ENCODE measurements at places on chromosomes 6 and 20.

GRCh38 chr6:10658910-10659698, 35.3 kb downstream of the C6orf52 start:
- no peak for DNase-seq

DNA sequence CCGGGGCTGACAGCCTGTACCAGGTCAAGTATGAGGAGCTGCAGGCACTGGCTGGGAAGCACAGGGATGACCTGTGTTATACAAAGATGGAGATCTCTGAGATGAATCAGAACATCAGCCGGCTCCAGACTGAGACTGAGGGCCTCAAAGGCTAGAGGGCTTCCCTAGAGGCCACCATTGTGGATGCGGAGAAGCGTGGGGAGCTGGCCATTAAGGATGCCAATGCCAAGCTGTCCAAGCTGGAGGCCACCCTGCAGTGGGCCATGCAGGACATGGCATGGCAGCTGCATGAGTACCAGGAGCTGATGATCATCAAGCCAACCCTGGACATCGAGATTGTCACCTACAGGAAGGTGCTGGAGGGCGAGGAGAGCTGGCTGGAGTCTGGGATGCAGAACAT, 46.8 kb downstream of the KIAA0319 start:
- no peak for DNase-seq

GRCh38 chr6:25627001-25627400, 25.0 kb upstream of the SCGN start:
- DNase-seq = no peak

DNA sequence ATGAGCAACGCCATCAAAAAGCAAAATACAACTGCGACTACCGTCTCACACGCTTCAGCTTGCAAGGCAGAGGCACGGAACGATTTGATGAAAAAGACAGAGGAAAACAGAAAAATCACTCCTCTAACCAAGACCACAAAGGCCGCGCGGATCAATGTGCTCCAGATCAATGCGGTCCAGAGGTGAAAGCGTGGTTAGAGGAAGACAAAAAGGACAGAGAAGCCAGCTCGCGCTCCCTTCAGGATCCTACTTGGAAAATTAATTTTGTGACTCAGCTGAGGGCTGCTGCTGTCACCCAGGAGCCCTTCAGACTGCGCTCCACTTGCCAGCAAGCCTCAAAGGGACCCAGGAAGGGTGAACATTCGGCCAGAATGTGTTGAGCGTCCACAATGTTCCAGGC, 140.2 kb upstream of the RPS6KA2 start:
- no peak for DNase-seq

- DNase-seq = no peak
Measured at GRCh38 chr20:24164360-24164759, 175.8 kb upstream of the GGTLC1 start.

- DNase-seq = no peak
Measured at GRCh38 chr6:100464162-100464851, 414 bp downstream of the SIM1 start.

DNA sequence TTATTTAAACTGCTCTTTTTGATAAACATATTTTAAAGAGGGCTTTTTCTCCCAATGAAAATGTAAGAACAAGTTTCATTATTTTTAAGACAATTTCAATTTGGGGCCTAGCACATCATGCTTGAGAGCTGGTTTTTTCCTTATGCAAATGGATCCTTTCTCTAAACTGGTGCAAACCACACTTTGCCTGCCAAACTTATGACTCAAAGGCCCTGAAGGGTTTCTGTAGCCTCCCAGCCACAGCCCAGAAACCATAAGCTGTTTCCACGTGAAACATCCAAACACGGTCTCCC, 451 bp upstream of the HSF2 start:
- no peak for DNase-seq

- peak; percentile 42 for DNase-seq
Measured at GRCh38 chr6:119446609-119447008, 97.0 kb upstream of the MAN1A1 start.

DNA sequence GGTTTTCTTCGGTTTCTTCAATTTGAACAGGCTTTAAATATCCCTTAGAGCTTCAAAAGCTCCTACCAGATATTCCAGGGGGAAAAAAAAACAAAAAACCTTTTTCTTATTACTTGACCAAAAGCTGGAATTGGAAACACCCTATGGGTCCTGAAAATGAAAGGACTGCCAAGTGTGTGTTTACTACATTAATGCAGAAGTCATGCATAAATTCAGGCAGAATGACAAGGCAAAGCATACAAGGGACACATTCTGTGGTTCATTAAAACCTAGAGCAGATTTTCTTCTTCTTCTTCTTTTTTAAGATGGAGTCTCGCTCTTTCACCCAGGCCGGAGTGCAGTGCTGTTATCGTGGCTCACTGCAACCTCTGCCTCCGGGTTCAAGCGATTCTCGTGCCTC, 119.1 kb downstream of the GMDS start:
- DNase-seq = no peak
